Body of pancreas (tissue), 4 donors: ENCODE measurements at places on chromosomes 2 and 18. TPM values are rescaled to one million over a fixed set of nuclear protein-coding genes. Genes with fewer than 3 reads are reported as not detected.

The IMPACT gene
- 9.6 TPM for total RNA-seq

DNA sequence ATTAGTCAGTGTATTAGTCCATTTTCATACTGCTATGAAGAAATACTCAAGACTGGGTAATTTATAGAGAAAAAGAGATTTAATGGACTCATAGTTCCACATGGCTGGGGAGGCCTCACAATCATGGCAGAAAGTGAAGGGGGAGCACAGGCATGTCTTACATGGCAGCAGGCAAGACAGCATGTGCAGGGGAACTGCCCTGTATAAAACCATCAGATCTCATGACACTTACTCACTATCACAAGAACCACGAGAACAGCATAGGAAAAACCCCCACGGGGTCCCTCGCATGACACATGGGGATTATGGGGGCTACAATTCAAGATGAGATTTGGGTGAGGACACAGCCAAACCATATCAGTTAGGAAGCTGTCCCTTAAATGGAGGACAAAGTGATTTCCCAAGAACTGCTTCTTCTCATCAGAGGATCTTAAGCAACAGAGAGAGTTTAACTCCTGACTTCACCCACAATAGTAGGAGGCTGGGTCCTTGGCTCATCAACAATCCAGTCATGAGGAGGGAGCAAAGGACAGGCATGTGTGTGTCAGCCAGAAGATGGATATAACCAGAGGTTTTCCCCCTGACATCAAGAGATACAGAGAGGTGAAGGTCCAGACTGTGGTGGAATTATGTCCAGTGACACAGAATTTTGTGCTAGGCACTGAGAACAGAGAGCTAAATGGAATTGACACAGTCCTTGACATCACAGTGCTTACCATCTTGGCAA, 203.8 kb upstream of the SH3BP4 start:
- DNase-seq, result no peak

DNA sequence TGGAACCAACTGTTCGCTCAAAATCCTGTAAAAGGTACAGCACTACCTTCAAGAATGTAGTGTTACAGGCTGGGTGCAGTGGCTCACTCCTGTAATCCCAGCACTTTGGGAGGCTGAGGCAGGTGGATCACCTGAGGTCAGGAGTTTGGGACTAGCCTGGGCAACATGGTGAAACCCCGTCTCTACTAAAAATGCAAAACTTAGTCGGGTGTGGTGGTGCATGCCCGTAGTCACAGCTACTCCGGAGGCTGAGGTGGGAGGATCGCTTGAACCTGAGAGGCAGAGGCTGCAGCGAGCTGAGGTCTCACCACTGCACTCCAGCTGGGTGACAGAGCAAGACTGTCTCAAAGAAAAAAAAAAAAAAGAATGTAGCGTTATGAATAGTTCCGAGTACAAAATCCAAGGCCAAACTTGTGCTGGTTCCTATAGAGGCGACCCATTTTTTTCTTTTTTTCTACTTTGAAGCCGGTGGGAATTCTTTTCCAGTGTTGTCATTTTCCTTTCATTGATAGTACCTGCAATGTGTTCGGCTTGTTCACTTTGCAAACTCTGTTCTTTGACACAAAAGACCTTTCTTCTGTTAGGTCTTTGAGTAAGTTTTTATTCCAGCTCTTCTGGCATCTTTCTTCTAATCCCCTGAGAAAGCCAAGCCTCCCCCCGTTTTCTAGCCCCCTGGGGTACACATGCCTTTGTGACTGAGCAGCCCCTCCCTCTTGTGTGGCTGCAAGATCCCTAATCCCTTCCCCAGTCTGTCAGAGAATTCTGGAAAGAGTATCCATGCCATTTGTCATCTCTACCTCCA, 25.1 kb downstream of the INPP5D start:
- no peak for DNase-seq

GRCh38 chr2:127680706-127681287, 5.5 kb upstream of the LIMS2 start:
- DNase-seq, result no peak

- DNase-seq, result no peak
These were observed 1596.5 kb upstream of the NXPH2 start for GRCh38 chr2:140376686-140377085.

GRCh38 chr2:239674981-239675825, 274.4 kb upstream of the HDAC4 start:
- DNase-seq, result no peak

- no peak for DNase-seq
These were observed 48.5 kb upstream of the PGAP1 start for GRCh38 chr2:196974970-196975369.

- DNase-seq, result no peak
These were observed 33.4 kb upstream of the LYPD1 start for GRCh38 chr2:132703396-132703795.
